ENCODE measurements at places on chromosomes 5 and 9.

- no peak for DNase-seq
These were observed 136.9 kb upstream of the RFX3 start for GRCh38 chr9:3662671-3663070.

DNA sequence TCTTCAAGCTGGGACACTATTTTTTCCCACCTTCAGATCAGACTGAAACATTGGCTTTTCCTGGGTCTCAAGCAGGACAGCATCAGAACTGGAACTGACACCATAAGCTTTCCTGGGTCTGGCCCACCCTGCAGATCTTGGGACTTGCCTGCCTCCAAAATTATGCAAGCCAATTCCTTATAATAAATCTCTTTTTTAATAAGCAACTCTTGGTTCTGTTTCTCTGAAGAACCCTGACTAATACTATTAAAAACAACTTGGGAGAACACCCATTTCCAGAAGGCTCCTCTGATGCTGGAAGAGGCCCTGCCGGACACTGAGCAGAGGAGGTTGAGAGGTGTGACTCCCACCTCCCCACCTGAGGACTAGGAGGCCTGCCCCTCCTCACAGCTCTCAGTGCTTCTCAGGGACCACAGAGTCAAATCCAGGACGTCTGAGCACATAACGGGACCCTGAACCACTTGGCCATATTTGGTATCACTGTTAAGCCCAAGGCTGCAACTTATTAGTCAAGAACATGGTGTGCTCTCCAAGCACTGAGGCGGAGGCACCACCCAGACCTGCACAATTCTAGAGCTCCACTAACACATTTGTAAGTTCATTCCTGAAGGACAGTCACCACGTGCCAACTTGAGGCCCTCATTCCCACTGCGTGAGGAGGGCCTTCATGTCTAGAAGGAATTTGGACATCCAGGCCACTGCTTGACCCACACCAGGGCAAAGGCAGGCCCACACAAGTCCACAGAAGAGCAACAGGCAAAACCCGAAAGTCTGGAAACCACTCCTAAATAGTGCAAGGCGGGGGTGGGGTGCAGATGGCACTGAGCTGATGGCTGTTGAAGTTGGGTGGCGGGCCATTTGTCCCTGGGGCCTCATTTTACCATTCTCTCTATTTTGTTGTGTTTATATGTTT is 9.5 kb downstream of the SHC3 start:
- DNase-seq, result no peak

- DNase-seq, result no peak
These were observed 62.7 kb upstream of the PDE4D start for GRCh38 chr5:59956130-59956783.

DNA sequence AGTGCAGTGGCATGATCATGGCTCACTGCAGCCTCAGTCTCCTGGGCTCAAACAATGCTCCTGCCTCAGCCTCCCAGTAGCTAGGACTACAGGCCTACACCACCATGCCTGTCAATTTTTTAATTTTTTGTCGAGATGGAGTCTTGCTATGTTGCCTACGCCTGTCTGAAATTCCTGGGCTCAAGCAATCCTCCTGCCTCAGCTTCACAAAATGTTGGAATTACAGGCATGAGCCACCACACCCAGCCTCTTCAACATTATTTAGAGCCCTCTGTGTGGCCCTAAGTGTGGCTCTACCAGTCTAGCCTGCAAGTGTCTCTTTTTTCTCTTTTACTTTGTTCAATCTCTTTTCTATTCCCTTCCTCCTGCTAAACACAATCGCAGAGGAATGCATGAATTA is 154.4 kb upstream of the EPB41L4A start:
- DNase-seq, result no peak

- DNase-seq, result no peak
These were observed 448.9 kb downstream of the MED10 start for GRCh38 chr5:5929291-5930020.
